ENCODE measurements at places on chromosomes 13 and 19.

GRCh38 chr13:40159736-40160135 is 504.3 kb downstream of the COG6 start:
- DNase-seq: no peak

DNA sequence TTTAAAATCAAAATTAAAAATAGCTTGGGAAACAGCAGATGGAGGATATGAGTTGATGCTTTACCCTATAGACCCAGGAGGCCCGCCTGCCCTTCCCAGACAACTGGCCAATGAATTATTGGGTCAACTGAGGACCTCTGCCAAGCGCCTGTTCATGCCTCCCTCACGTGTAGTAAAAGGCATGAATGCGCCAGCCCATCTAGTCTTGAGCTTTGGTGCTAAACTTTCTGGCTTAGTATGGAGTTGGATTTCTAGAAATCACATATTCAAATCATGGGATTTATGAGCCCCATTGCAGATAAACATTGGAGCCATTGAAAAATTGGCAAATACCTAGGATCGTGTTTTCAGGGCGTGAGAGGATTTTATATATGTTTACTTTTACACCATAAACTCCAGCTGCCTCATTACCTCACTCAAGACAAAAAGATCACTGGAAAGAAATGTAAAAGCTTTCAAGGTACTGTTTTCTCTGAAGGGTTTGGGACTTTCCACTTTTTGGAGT is 47.1 kb downstream of the COL4A2 start:
- no peak for DNase-seq

DNA sequence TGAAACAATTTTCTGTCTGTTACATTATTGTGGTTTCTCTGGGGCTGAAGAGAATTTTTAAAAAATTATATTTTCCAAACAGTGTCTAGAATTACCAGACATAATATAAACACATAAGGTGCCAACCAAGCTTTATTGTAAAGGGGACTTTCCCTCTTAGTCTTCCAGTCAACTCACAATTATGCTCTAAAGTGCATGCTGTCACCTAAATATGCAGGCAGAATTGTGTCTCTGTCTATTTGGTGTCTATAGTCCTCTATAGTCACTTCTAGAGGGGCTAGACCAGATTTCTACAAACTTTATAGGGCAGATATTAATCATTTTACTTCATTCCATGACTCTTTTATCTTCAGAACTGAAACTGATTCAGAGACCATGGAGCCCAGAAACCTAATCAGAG is 12.8 kb downstream of the ZNF254 start:
- DNase-seq: no peak

DNA sequence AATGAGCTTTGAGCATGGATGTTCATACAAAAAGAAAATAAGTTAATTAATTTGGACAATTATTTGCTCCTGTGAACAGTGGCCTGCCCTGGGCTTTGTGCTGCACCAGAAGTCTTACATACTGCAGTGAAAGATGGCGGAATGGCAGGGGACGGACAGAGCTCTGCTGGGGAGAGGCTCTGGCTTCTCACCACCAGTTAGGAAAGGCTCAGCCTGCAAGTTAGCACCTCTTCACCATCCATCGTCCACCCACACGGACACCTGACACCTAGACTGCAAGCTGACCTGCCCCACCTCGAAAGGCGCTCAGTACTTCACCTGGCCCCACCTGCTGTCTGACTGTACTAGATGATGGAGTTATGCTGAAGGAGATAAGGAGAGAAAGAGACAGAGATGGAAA is 203.9 kb upstream of the IRS2 start:
- DNase-seq: no peak

DNA sequence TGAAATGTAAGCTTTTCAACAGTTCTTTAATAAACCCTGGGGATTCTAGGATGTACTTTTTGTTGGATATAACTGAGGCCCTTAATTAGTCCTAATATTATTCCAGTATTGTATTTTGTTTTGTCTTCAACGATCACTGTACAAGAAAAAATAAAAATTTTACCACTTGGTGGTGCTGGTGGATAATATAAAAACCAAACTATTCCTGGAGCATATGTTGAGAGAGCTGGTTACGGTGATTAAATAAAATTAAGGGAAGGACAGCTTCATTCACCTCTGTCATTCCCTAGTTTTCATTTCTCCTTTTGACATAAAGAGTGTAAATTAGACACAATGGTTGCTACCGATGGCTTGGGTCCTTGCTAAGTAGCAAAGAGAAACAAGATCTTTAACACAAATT is 598.6 kb upstream of the PCDH20 start:
- no peak for DNase-seq

DNA sequence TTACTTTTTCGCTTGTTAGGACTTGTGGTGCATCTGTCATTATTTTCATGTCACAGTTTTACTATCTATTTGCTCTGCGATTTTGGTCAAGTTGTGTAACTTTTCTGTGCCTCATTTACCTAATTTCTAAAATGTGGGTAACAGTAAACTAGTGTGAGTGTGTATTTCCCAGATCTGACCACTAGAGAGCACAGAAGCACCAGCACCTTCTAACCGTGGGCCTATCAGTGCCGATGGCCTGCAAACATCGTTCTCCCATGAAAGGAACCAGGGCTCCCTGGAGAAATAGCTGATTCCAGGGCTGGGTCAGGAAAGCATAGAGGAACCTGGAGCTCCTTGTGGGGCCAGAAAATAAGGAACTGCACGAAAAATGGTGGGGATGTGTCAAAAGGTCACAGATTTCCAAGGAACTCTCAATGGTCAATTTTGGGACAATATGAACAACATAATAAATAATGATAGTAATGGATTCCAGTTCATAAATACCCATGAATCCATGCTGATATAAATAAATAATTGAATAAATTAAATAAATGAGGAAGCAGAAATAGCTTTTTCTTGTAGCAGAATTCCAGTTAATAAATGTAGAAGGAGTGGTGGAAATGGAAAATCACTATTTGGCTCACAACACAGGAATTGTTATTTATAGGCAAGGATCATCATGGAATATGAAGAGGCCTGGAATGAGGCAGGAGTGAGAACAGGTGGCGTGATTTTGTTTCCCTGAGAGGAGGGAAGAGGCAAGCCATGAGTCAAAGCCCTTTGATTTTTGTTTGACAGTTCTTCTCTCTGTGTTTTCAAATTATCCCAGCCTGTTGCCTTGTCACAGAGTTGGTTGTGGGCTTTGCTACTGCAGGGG is 31.1 kb downstream of the CEACAM8 start:
- DNase-seq: no peak

DNA sequence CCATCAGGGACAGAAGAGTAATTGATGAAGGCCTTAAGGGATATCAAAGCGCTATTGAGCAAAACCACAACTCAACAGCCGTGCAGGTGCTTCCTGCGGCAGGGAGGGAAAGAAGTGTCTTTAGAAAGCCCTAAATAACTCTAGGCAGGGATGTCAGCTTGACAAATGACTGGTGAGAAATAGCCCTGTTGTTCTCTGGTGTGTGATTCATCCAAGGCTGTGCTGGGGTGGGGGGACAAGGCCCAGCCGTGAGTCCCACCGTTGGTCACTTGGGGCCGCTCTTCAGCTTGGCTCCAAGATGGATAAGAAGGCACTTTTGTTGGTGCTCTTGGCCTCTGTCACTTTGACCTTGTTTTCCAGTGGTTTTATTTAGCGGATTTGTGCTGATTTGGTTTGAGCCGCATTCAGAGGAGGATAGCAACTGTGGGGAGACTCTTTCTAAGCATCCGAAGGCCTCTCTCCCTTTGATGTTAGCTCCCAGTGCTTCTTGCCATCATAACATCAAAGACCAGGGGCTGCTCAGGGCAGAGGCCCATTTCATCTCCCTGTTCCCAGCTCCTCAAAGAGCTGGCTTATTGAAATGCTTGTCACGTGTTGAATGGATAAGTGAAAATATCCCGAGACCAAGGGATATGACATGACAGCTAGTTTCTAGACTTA is 130.3 kb upstream of the SERP2 start:
- DNase-seq: no peak

DNA sequence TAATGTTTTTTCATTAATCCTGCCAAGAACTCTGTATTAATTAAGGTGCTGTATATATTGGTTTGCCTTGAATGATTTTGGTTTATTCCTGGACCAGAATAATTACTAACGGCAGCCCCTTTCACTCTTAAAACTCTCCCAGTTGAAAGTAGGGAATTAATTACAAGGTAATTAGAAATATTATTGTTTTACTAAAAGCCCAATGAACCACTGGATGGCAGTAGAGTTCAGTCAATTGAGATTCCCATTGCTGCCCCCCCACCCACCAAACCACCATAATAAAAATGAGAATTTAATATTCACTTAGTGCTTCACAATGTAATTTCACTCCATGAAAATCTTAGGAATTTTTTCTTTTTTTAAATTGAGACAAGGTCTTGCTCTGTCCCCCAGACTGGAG is 13.7 kb downstream of the WBP4 start:
- peak; percentile 26 for DNase-seq

GRCh38 chr19:49873834-49874233 is 3.3 kb downstream of the AKT1S1 start:
- no peak for DNase-seq

GRCh38 chr19:46860846-46861690 is at the start of gene ARHGAP35:
TSS of gene ARHGAP35 (plus strand) at chr19:46860997. CDS start at chr19:46918676, 57,679 bp downstream.
- DNase-seq: peak; percentile 91

- no peak for DNase-seq
Observed at GRCh38 chr13:99353836-99354235, 46.6 kb upstream of the GPR183 start.

GRCh38 chr19:53903055-53903680 is 5.9 kb upstream of the CACNG7 start:
- no peak for DNase-seq

- no peak for DNase-seq
Observed at GRCh38 chr13:75264611-75265010, 217.4 kb downstream of the TBC1D4 start.

DNA sequence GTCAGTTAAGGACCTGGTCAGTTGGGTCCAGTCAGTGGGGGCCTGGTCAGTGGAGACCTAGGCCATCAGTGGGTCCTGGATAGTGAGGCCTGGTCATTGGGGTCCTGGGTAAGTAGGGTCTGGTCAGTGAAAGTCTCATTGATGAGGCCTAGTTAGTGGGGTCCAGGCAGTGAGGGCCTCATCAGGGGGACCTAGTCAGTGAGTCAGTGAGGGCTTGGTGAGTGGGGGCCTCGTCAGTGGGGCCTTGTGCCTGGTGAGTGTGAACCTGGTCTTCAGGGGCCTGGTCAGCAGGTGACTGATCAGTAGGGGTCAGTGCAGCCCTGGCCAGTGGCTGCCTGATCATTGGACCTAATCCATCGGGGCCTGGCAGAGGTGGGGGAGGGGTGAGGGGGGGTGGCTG is 42.6 kb upstream of the TPM4 start:
- no peak for DNase-seq

DNA sequence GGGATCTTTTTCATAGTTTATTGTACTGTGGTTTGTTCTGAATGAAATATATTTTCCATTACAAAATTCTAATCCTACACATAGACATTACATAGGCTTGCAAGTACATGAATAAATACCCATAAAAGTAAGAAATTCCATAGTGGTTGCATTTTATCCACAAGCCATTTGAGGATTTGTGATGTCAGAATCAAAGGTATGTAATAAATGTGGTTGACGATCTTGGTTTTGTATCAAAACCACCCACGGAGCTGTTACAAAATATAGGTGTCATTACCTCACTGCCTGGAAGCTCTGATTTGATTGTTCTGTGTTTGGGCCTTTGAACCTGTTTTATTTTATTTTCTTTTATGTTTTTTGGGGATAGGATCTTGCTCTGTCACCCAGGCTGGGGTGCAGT is 125.1 kb downstream of the NALCN start:
- no peak for DNase-seq

DNA sequence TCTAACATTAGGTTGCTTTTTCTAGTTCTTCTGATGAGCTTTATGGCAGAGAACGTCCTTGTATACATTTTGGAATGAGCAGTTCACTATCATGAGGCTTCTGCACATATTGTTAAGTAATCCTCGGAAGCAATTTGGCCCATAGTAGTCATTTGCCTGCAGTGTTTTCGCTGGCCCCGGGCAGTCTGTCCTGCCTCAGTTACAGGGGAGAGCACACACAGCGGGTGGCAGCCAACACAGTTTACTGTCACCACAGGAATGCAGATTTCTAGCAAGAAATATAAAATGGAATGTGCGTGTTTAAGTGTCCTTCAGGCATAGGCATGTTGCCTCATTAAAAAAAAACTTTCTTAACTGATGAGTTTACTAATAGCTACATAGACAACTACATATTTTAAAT is 71.5 kb upstream of the GJB6 start:
- DNase-seq: no peak

DNA sequence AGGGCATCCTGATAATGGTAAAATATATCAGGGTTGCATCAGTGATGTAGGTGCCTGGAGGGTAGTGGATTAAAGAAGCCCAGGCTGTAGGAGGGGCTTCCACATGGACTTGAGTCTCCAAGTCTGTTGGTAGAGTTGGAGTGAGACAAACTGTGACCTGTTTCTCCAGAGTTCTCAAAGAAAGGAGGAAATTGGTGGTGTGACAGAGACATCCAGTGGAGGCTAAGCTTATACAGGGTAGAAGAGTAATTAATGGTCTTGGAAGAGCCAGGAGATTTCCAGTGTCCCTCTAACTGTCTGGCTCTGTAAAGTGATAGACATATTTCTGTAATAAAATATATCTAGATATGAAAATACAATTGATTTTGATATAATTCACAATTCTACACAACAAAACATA is 61.1 kb downstream of the GPC5 start:
- no peak for DNase-seq

DNA sequence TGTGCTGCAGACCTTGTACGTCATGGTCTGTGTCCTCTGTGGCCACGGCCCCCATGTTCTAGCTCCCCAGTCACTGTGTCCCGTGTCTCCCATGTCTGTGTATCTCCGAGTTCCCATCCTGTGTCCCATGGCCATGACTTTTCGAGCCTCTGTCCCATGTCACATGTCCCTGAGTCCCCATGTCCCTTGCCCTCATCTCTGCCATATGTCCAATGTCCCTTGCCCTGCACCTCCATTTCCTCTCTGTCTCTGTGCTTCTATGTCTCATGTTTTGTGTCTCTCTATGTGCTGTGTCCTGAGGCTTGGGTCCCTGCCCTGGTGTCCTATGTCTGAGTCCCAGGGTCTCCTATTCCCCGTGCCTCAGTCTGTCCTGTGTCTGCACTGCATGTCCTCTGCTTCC is 2.0 kb downstream of the ATP4A start:
- DNase-seq: no peak

DNA sequence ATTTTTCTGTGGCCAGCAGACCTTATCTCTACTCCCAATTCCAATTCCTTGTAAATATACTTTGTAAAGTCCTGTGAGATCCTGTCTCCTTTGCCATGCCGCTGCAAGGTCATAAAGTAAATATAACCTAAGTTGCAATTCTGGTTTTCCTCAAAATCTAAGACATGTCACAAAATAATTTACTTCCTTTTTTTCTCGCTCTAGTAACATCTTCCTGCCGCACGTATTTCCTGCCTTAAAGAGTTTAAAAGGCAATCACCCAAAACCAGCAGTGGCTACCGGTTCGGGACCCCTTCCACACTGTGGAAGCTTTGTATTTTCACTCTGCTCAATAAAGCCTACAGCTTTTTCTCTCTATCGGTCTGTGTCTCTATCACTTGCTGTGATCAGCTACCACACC is 832.0 kb upstream of the SLITRK5 start:
- DNase-seq: no peak

Data from T-cell (primary cell).